GM04503 (cell line): ENCODE measurements at places on chromosomes 4 and X.

DNA sequence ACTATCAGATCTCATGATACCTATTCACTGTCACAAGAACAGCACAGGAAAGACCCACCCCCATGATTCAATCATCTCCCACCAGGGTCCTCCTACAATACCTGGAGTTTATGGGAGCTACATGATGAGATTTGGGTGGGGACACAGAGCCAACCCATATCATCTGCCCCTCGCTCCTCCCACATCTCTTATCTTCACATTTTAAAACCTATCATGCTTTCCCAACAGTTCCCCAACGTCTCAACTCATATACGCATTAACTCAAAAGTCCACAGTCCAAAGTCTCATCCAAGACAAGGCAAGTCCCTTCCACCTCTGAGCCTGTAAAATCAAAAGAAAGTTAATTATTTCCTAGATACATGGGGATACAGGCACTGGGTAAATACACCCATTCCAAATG, 1185.2 kb downstream of the PCDH7 start:
- DNase-seq, result no peak

- no peak for DNase-seq
Measured at GRCh38 chr4:16226816-16227461, 668 bp upstream of the TAPT1 start.

- DNase-seq, result no peak
Measured at GRCh38 chrX:155997436-155997835, at the start of gene IL9R. IL9R (plus strand) TSS chrX:155997696; CDS start chrX:155997760, 64 bp downstream.

- DNase-seq, result no peak
Measured at GRCh38 chr4:185218312-185218711, 8.9 kb downstream of the SNX25 start.

- DNase-seq, result no peak
Measured at GRCh38 chrX:152878976-152879755, 18.7 kb upstream of the ZNF185 start.

DNA sequence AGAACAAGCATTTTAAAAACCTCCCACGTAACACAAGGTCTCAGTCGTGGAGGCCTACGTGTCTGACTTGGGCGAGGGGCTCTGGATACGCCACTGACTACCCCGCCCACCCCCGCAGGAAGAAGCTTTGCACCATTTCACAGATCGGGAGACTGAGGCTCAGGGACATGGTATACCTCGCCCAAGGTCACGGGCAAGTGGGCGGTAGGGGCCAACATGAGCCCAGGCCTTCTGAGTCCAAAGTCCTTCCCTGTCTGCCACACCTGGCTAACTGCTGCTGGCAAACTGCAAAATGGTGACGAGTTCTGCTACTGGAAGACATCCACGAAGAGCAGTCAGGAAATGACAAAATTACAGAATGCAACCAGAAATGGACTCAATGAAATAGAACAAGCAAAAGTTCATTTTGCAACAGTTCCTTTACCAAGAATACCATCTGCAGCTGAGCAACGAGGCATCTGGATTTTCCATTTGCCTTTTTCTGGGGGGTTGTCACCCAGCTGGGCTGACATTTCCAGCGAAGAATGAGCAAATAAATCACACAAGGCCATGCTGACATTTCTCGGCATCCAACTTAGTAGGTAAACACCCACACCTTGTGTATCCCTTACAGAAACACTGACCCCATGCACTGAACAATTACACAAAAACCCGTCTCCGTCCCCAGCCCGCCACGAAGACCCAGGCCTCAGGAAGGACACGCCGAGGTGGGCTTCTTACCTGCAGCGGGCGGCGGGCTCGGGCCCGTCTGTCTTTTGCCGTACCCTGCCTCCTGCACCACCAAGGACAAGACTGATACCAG, 70.2 kb upstream of the AFAP1 start:
- DNase-seq, result no peak

GRCh38 chrX:118348186-118348810, 2.4 kb downstream of the WDR44 start:
- no peak for DNase-seq
